Uterus (tissue), 4 donors: ENCODE measurements at places on chromosomes 6 and 20. TPM values are rescaled to one million over a fixed set of nuclear protein-coding genes. Genes with fewer than 3 reads are reported as not detected.

Gene ULBP1
- total RNA-seq = not detected

Gene POU5F1
- total RNA-seq = 1.8 TPM

Gene PAK5
- total RNA-seq = not detected

Gene CHRNA4
- total RNA-seq = not detected

Gene LTV1
- 20.7 TPM for total RNA-seq

Gene CCN6
- total RNA-seq = not detected

Gene SCRT2
- total RNA-seq = not detected

Gene SLC22A3
- 33.5 TPM for total RNA-seq

GRCh38 chr6:31272836-31273626, 1.1 kb upstream of the HLA-C start:
- no peak for DNase-seq

GRCh38 chr6:44082872-44083321, 44.4 kb downstream of the MRPL14 start:
- DNase-seq = no peak

DNA sequence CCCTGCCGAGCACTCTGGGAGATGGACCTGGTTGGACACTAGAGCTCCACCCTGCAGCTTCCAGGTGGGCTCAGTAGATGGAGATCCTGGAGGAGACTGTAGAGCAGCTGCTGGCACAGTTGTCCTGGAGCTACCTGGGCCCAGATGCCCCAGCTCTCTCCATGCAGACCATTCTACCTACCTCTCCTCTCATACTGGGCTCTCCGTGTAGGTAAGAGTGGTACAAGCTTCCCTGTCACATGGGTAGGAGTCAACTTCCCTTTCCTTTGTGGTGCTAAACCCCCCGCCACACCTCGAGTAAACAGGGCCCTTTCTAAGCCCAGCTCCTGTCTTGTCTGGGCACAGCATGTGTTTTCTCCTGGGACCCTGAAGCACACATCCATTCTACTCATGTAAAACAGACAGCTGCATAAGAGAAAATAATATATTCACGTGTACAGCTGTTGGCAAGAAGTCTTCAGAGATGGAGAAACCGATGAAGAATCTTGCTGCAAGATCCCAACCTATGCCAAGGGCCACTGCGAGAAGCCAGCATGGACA, 108.1 kb upstream of the DUSP22 start:
- DNase-seq = no peak

DNA sequence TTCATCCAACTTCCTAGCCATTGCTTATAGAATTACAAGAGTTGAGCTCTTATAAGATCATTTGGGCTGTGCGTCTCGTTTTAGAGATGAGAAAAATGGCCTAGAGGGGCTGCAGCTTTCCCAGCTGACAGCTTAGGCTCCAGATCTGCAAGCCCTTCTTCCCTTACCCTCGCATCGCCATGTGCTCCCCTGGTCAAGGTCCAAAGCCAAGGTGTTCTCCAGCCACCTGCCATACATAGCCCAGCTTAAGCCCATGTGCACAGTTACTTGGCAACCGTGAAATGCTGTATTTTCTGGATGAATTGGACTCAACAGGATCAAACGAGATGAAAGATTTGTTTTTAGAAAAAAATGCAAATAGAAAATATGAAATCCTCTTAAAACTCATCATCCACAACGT, 7.9 kb downstream of the MAP3K4 start:
- no peak for DNase-seq

- no peak for DNase-seq
Observed at GRCh38 chr6:24673625-24674024, 6.7 kb downstream of the ACOT13 start.

DNA sequence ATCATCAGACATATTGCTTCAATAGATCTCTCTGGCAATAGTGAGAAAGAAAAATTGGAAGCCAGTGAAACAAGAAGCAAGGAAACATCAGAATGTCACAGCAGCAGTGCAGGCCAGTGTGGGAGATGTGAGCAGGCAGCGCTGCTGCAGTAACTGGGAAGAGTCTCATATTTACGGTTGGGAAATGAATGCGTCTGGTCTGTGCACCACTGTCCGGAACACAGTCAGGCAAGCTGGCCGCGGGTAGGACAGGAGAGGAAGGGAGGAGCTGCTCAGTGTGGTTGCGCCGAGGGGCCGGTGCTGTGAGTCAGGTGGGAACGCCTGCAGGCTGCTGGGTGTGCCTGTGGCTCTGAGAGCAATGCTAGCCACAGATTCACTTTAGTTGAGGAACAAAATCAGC, 6.4 kb upstream of the PSMG4 start:
- DNase-seq = no peak

- DNase-seq = no peak
Observed at GRCh38 chr6:128455959-128456358, 64.4 kb downstream of the PTPRK start.

DNA sequence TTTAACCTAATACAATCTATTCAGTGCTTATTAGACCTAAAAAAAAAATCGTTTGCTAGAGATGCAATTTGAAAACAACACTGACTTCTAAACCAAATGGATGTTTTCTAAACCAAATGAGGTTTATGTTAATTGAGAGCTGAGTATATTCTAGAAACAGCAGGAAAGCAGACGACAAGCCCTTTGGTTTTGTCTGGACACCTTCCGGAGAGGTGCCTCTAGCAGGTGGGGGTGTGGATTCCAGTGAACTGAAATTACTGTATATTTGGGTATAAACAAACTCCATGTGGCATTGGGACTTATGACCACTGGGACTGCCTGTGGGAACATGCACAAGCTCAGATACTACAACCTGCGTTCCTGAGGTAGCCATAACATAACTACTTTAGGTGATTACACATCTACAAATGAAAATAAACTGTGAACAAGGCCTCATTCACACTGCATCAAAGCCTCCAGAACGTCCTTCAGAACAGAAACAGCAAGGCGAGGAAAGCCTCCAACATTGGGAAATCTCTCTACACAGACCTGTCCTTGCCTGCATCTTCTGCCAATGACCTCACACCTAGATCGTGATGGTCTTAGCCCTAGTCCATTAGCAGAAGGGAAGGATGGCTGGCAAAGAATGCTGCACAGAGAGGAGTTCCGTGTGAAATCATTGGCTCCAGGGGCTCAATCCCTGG, 206.8 kb upstream of the FOXQ1 start:
- DNase-seq = no peak

DNA sequence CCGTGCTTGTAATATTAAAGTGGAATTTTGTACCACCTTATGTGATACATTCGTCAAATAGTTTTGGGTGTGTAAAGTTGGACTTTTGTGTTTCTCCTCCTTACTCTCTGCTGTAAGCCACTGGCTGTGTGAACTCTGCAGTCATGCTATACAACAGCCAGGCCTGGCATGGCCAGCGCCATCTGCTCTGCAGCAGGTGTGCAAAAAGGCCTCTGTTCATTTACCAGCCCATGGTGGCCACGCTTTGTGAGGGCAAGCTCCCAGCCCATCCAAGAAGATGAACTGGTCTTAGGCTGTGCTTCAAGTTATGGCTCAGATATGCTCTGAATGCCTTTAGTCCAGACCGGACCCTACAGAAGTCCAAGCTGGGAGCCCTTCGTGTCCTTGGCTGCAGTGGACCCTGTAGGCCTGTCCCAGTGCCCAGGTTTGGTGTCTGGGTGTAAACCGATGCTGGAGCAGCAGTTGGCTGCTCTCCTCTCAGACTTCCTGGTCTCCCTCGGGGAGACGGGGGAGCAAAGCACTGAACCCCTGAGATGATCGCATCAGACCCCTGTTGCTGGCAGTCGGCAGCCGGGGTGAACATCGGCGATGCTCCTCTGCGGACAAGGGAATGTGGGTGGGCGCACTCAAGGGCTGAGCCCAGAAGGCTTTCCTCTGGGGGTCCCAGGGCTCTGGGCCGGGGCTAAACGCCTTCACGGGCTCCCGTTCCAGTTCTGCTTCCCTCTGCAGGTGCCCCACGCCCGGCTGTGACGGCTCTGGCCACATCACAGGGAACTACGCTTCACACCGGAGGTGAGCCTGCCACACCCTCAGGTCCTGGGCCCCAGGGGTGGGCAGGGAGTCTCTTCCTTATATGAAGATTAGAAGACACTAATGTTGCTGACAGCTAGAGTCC, 28.6 kb upstream of the PCMTD2 start:
- no peak for DNase-seq
